Activated CD4-positive, CD25-positive, alpha-beta regulatory T cell treated with anti-CD3 and anti-CD28 coated beads, Interleukin-2, amount 50 U/mL, for 72 hours (primary cell): ENCODE measurements at places on chromosomes 12 and 14.

GRCh38 chr14:97704316-97704885 is 907.2 kb downstream of the VRK1 start:
- no peak for DNase-seq

DNA sequence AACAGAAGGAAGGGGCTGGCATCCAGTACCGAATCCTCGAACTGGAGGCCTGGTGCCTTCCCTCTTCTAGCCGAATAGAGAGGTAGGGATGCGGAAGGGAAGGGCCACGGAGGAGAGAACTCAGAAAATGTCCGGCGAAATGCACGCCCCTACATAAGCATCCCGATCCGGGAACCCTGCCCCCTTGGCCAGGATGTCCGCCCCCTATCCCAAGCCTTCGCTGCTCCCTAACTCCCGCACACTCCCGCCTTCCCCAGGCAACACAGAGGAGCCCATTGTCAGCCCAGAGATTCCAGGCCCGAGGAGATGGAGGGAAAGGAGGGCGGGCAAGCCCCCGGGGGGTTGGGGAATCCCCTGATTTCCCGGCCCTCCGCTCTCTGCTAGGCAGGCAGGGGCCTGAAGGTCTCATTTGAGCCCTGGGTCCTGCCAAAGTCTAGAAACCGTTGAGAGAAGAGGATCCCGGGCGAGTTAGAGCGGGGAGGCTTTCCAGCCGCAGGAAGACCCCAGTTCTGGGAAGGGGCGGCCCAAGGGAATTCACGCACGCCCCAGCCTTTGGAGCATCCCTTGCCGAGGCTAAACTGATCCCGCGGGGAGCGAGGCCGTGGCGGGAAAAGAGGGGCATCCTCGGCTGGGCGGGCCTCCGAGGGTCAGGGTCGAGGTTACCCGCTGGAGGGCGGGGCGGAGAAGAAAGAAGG is 569 bp upstream of the ARHGEF40 start:
- DNase-seq, result no peak

GRCh38 chr12:93379981-93380361 is 2.2 kb downstream of the NUDT4 start:
- no peak for DNase-seq

- no peak for DNase-seq
Observed at GRCh38 chr14:55399852-55400251, 11.8 kb downstream of the ATG14 start.

DNA sequence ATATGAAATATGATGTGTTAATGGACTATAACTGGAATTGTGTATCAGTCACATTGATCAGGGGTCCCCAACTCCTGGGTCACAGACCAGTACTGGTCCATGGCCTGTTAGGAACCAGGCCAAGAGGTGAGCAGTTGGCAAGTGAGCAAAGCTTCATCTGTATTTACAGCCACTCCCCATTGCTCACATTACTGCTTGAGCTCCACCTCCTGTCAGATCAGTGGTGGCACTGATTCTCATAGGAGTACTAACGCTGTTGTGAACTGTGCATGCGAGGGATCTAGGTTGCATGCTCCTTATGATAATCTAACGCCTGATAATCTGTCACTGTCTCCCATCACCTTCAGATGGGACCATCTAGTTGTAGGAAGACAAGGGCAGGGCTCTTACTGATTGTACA is 72.3 kb downstream of the CDK17 start:
- no peak for DNase-seq

DNA sequence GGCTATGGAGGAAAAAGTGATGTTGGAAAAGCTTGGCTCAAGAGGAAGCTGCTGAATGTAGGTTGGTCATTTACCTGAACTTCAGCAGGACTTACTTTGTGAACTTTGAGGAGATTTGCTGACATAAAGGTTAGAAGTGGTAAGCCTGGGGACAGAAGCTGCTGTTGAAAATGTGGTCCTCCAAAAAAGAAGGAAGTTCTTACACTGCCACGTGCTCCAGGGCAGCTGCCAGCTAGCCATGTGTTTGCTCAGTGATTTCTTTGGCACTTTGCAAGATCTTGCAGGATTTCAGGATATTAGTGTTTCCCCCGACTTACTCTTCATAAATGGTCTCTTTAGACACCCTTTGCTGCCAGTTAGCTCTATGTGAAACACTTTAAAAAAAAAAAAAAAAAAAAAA is 14.8 kb upstream of the DYRK2 start:
- DNase-seq, result no peak

GRCh38 chr14:89265234-89265633 is 151.8 kb downstream of the FOXN3 start:
- DNase-seq, result no peak

- no peak for DNase-seq
Observed at GRCh38 chr12:27316947-27317346, 15.7 kb upstream of the BMAL2 start.

- DNase-seq, result no peak
Observed at GRCh38 chr12:89674326-89674942, 34.2 kb downstream of the ATP2B1 start.

- DNase-seq, result no peak
Observed at GRCh38 chr12:43011383-43011926, 421.9 kb upstream of the PRICKLE1 start.

GRCh38 chr12:66900616-66901015 is 221.7 kb upstream of the GRIP1 start:
- no peak for DNase-seq

- no peak for DNase-seq
Observed at GRCh38 chr12:115979351-115979750, 298.1 kb downstream of the MED13L start.

DNA sequence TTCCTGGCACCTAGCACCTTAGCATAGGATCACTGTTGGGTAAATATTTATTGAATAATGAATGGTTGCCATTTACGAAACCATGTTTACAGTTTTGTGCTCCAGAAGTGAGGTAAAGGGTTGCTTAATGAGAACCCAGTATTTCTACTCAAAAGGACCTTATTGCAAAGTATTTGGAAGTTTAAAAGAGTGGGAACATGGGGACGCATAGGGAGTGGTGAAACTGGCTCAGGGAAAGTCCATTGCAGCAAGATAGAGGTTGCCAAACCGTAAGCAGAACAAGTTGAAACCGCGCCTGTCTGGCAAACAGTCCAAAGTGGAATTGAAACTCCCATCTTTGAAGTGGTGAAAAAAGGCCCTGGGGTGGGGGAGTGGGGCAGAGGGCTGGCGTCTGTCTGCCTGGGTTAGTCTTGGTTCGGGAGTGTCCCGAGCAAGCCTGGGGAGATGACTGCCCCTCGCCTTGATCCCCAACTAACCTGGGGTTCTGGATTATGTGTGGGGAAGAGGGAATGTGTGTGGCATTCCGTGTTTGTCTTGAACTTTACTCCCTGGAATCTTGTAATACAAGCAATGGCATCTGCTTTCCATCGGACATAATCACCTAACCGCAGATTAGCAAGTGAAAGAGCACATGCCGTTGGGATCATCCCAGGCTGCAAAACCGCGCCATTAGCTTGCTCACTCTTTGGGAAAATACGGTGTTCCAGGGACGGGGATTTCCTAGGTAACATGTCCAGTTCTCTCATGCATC is 7.2 kb downstream of the ALDH2 start:
- DNase-seq, result no peak

GRCh38 chr14:57889245-57889644 is 23.4 kb upstream of the SLC35F4 start:
- no peak for DNase-seq

DNA sequence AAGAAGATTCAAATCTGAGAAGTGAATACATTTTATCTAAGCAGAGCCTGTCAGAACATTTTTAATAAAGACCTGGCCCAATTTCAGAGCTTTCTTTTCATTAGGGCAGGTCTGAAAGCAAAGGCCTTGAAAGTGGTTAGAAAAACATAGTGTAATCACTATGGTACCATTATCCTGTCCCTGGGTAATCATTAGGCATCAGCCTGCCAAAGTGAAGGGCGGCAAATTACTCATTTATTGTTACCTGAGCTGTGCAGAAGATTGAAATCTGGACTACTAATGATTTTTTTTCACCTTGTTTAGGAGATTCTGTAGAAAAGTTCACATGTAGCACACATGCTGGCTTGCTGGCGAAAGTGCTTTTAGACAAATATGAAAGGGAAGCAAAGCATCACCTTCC is 92.6 kb upstream of the PRKD1 start:
- no peak for DNase-seq

DNA sequence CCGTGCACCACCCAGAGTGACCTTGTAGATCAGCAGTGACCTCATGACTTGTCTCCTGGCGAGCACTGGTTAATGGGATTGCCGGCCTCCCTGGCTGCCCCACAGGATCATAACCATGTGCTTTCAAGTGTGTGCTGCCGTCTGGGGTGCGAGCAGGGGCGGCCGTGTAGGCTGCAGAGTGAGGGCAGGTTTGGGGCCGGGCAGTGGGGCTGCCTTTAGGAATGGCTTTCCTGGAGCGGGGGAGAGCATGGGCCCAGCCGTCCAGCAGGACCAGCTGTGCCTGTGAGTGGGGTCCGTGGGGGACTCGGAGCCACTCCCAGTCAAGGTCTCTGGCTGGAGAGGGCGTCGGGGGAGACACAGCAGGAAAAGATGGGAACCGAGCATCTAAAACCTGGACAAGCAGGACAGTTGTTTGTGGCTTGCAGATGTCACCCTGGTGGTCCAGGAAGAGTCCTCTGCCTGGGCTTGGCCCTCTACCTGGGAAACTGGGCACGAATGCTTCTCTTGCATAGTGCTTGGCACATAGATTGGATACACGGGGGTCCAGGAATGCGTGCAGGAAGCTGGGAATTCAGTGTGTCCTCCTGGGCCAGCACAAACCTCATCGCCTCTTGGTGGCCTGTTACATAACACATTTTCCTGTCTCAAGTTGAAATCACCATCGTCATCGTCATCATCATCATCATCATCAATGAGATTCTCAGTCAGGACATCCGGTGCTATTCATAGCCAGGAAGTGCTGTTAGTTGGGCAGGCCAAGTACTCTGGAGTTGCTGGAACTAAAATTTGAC is 96.0 kb downstream of the ADGRD1 start:
- DNase-seq, result no peak

DNA sequence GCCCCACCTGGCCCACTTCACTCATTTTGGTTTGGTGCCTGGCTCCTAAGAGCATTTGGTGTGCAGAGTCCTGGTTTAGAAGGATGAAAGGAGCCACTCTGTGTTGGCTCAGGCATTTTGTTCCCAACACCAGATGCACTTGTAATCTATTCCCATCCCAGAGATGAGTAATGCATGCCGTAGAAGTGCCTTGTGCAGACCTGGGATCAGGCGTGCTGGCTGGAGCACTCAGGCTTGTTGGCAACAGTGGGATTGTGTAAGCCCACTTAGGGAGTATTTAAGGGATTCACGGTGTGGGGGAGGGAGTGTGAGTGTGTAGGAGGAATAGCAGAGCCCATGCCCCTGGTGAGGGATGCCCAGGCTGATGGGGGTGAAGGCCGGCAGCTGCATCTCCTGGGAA is 501.5 kb upstream of the TBX3 start:
- no peak for DNase-seq

DNA sequence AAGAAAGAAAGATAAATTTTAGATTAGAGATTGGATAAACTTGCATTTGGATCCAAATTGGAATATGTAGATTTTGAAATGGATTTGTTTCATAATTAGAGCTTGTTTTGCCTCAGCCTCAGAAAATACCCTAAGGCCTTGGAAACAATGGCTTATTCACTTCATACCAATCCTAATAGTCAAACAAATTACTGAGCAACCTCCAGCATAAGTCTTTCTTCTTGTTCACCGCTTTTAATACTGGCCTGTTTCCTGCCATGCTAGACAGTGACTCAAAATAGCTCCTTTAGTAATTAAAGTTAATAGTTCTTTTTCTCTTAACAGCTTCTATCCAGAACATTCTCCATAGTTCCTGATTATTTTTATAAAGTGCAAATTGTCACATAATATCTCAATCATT is 110.9 kb upstream of the DNM1L start:
- DNase-seq, result no peak

- no peak for DNase-seq
Observed at GRCh38 chr12:59230334-59230733, 310.0 kb upstream of the LRIG3 start.

- DNase-seq, result no peak
Observed at GRCh38 chr12:108921946-108922345, 42.1 kb downstream of the DAO start.

GRCh38 chr14:22558221-22558913 is 30.7 kb downstream of the DAD1 start:
- DNase-seq, result peak; percentile 80

GRCh38 chr12:3671330-3672112 is 81.4 kb downstream of the CRACR2A start:
- DNase-seq, result no peak

- DNase-seq, result no peak
Observed at GRCh38 chr12:41993283-41993682, 151.4 kb downstream of the GXYLT1 start.

GRCh38 chr14:74557691-74558090 is 54.3 kb downstream of the LTBP2 start:
- DNase-seq, result no peak

DNA sequence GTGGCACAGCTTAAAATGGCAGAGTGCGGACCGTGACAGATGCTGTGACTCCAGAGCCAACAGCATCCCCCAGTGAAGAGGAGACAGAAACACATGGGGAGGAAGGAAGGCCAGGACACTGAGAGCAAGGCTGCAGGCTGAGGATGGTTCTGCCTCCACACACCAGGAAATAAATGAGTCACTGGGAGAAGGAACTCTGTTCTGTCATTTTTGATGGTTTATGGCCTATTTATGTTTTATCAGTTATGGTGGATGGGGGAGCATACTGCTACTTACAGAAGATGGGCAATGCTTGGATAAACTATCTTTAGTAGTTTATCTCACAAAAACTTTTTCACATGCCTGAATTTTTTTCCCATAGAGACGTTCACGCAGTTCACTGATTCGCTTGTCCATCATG is 33.8 kb downstream of the ZFYVE21 start:
- DNase-seq, result no peak

DNA sequence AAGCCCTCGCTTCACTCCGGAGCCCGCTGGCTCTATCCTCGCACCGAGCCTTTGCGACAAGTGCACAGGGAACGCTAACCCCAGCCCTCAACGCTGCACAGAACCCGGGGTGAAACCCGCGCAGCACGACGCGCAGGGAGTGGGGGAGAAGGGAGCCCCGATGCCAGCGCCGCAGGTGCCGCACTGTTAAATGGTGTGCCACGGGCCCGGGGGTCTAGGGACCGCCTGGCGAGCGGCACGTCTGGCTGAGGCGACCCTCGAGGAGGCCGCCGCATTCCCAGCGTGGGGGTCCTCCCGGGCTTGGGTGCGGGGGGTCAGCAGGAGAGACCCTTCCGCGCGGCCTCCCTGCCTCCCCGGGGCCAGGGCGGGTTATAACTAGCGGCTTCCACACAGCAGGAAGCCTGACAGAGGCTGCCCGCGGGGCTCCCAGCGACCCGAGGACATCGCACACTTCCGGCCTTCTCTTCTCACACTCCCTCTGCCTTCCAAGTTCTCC is 23.8 kb upstream of the LRTM2 start:
- peak; percentile 56 for DNase-seq

GRCh38 chr14:58808828-58809227 is 171.1 kb downstream of the DACT1 start:
- no peak for DNase-seq

DNA sequence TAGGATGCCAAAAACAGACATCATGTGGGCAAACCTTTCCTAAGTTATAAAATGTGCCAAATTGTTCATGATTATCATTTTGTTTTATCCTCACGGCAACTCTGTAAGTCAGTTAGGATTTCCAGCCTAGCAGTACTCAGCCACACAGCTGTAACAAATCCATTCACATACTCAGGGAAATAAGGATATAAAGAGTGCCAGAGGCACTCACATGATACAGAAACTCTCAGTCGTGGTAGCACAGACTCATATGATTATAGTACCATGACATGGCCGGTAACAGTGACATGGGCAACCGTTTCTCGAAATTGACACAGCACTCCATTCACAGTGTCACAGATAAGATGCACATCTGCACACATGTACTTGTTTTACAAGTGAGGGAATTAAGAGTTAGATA is 344.2 kb downstream of the LRIG3 start:
- DNase-seq, result no peak

GRCh38 chr14:83847102-83847501 is 1682.8 kb upstream of the FLRT2 start:
- no peak for DNase-seq
